ENCODE measurements at places on chromosomes 13 and 19. TPM values are rescaled to one million over a fixed set of nuclear protein-coding genes. Genes with fewer than 3 reads are reported as not detected.

ZNF540 gene
- total RNA-seq = 18.1 TPM

DNA sequence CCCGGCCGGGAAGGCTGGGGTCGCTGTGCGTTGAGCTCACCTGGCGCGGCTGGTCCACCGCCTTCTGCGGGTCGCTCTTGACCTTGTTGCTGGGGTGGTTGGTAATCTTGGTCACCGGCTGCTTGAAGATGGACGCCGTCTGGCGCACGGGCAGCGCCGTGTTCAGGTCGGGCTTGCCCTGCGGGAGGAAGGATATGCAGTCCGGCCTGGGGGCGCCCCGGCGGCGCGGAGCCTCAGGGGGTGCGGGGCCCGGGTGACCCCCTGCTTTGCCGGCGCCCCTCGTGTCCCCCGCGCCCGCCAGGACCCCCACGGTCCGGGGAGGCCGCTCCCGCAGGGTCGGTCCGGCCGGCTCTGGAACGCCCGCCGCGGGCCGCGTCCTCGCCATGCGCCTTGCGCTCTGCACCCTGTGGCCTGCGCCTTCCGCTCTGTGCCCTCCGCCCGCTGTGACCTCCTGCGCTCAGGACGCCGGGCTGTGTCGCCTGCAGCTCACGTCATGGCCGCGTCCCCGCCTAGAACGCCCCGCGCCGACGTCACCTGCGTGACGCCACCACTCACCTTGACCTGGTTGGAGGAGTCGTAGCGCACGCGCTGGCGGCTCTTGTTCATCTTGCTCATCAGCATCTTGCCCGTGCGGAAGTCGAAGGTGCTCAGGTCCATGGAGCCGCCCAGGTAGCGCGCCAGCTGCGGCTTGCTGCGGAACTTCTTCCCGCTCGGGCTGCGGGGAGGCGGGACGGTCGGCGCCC, 8.0 kb downstream of the MBD3 start:
- H3K36me3 ChIP-seq = no peaks in the 10 kb centered on the region
- H3K4me3 ChIP-seq = no peak overlapping the region
- no peaks in the 10 kb centered on the region for H3K27me3 ChIP-seq
- no peak overlapping the region for H3K27ac ChIP-seq

GRCh38 chr19:50556282-50557008, 11.8 kb downstream of the LRRC4B start:
- no peaks in the 10 kb centered on the region for H3K4me1 ChIP-seq
- H3K27me3 ChIP-seq = no peaks in the 10 kb centered on the region
- peak; percentile 69 for DNase-seq
- H3K36me3 ChIP-seq = no peaks in the 10 kb centered on the region
- no peak overlapping the region for H3K27ac ChIP-seq

DNA sequence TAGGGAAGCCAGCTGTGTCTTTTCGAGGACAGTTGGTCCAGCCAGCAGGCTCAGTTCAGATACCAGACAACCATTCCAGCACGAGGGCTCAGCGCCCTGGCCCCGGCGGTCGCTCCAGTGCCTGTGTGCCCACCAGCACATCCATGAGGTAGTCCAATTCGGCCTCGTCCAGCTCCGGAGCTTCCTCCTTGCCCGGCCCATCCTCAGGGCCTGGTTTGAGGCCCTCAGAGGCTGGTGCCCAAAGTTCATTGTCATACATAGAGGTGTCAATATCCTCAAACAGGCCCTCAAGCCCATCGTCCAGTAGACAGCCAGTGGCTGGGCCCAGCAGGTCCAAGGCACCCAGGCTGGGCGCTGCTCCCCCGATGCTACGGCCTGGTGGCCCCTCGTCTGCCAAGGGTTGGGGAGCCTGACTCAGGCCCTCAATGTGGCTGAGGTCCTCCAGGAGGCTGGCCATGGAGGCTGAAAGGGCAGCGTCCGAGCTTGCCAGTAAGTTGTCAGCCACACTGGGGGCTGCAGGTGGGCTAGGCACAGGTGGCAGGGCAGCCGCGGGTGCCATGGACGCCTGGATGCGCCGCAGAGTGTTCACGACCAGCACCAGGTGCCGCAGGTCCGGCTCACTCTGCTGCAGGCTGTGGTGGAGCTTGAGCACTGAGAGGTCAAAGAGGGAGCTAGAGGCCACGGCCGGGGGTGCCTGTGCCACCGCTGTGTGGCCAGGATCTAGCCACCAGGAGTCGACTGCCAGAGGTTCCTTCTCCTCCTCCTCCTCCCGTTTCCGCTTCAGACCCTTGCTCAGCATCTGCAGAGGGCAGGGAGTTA, 2.8 kb downstream of the SERTAD1 start:
- DNase-seq = no peak
- peak overlapping the region; percentile 90 for H3K27ac ChIP-seq
- H3K4me1 ChIP-seq = peaks cover 18% of the 10 kb centered on the region

DNA sequence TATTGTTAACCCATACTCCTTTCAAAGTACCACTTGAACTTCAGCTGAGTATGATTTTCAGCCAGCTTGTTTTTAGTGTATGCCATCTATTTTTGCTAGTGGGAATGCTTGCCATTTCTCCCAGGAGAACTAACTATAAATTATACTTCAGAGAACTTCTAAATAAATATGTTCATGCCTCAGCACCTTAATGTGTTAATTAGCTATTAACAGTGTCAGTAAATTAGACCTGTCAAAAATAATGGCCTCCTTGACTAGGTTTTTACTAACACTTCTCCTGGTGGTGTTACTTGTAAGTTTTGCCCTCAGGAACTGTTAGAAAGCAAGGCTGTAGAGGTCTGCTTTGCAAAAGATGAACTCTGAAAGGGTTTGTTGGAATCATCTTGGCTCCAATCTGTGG, 4.5 kb downstream of the CLDN10 start:
- H3K27me3 ChIP-seq = no peaks in the 10 kb centered on the region
- DNase-seq = no peak
- H3K27ac ChIP-seq = no peak overlapping the region
- H3K36me3 ChIP-seq = no peaks in the 10 kb centered on the region
- H3K4me1 ChIP-seq = no peaks in the 10 kb centered on the region

Data from naive thymus-derived CD4-positive, alpha-beta T cell (primary cell).